Stimulated activated CD4-positive, alpha-beta T cell treated with anti-CD3 and anti-CD28 coated beads, Interleukin-1b, Interleukin-23, amount 100 ng/mL, for 1 hour (primary cell): ENCODE measurements at places on chromosomes 16 and 17.

DNA sequence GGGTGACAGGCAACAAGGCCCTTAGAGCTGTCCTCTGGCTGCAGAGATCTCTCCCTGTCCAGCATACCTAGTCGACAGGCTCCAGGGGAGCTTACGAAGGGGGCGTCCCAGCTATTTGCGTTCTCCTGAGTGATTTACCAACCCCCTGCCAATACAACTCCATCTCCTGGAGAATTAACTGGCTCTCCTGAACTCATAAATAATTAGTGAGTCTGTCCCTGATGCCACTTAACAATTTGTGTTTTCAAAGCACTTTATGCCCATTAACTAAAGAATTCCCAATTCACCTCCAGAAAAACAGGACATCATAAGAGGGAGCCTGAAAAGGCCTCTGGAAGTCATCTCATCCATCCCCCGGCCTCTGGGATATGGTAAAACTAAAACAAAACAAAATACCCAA, 26.7 kb downstream of the SDK2 start:
- no peak for DNase-seq

DNA sequence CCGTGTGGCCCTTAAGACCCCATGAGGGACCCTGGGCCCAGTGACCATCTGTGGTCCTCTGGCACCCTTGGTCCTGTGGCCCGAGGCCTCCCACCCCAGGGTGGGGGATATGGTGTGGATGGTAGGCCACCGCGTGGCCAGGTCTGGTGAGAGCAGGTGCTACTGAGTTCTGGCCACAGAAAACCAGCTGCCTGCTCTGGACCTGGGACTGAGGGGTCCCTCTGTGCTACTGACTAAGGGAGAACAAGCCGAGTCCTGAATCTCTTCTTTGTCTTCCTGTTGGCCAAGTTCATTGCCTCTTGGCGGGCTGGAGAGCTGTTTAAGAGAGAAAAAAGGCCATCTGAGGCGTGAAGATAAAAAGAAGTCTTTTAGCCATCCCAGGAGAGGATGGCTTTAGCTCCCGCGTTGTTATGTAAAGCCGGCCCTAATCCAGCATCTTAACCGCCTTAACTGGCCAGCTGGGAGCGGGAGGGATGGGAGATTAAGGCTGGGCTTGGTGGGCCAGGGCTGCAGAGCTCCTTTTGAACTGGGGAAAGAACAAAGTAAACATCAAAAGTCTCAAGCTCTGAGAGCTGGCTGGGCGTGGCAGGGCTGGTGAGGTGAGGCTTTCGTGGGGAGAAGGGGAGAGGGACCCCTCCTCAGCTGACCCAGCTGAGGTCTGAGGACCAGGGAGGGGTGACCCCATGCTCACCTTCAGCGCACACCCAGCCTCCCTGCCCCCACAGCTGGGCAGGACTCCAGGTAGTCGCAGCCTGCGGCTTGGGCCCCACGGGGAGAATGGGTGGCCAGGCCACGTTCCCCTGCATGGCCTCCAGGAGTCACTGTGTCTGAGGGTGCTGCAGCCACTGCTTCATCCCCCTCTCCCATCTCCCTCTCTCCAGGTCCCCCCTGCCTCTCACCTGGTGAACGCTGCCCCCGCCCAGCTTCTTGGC, 62.4 kb downstream of the NKD1 start:
- DNase-seq, result no peak

GRCh38 chr17:60248618-60249289, 99.0 kb downstream of the CA4 start:
- no peak for DNase-seq

DNA sequence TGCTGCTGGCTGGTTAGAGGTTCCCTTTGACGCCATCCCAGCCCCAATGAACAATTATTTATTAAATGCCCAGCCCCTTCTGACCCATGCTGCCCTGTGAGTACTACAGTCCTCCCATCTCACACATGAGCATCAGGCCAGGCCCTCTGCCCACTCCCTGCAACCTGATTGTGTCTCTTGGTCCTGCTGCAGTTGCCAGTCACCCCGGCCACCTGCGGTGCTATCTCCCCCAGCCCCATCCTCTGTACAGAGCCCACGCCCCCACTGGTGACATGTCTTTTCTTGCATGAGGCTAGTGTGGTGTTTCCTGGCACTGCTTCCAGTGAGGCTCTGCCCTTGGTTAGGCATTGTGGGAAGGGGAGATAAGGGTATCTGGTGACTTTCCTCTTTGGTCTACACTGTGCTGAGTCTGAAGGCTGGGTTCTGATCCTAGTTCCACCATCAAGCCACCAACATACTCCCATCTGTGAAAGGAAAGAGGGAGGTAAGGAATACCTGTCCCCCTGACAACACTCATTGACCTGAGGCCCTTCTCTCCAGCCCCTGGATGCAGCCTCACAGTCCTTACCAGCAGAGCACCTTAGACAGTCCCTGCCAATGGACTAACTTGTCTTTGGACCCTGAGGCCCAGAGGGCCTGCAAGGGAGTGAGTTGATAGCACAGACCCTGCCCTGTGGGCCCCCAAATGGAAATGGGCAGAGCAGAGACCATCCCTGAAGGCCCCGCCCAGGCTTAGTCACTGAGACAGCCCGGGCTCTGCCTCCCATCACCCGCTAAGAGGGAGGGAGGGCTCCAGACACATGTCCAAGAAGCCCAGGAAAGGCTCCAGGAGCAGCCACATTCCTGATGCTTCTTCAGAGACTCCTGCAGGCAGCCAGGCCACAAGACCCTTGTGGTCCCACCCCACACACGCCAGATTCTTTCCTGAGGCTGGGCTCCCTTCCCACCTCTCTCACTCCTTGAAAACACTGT, 11.3 kb downstream of the CX3CL1 start:
- no peak for DNase-seq

DNA sequence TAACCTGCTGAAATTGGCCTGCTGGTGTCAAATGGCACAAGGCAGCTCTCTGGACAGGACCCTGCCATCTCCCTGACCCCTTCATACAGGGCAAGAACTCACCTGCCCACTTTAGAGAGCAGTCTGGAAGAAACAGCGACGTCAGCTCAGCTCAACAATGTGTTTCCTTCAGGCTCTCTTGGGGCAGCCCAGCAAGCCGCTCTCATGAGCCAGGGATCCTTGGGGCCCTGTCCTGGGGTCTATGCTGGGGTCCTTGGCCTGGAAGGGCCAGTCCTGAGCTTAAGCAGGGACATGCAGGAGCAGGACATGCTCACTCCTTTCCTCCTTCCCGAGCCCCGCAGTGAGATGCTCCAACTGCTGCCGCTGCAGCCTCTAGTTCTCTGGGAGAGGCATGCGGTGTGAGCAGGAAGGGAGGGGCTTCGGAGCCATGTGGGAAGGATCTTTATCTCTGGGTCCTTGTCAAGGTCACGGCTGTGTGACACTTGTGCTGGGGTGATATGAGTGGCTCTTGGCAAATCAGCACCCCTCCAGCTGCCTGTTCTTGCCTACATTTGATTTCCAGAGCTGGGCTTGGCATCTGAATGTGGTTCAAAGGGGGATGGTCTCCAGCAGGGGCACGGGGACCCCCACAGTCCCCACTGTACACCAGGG, 3.4 kb downstream of the C1QTNF1 start:
- no peak for DNase-seq

- no peak for DNase-seq
Measured at GRCh38 chr16:83733301-83733700, 74.5 kb upstream of the HSBP1 start.
